ENCODE measurements at places on chromosomes 7 and 10.

GRCh38 chr10:23441251-23441650 lies 2.4 kb downstream of the OTUD1 start:
- DNase-seq: no peak

DNA sequence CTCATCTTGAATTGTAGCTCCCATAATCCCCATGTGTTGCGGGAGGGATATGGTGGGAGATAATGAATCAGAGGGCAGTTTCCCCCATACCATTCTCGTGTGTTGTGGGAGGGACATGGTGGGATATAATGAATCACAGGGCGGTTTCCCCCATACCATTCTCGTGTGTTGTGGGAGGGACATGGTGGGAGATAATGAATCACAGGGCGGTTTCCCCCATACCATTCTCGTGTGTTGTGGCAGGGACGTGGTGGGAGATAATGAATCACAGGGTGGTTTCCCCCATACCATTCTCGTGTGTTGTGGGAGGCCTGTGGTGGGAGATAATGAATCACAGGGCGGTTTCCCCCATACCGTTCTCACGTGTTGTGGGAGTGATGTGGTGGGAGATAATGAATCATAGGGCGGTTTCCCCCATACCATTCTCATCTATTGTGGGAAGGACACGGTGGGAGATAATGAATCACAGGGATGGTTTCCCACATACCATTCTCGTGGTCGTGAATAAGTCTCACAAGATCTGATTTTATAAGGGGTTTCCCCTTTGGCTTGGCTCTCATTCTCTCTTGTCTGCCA lies 271.0 kb downstream of the MAD1L1 start:
- DNase-seq: peak; percentile 31

DNA sequence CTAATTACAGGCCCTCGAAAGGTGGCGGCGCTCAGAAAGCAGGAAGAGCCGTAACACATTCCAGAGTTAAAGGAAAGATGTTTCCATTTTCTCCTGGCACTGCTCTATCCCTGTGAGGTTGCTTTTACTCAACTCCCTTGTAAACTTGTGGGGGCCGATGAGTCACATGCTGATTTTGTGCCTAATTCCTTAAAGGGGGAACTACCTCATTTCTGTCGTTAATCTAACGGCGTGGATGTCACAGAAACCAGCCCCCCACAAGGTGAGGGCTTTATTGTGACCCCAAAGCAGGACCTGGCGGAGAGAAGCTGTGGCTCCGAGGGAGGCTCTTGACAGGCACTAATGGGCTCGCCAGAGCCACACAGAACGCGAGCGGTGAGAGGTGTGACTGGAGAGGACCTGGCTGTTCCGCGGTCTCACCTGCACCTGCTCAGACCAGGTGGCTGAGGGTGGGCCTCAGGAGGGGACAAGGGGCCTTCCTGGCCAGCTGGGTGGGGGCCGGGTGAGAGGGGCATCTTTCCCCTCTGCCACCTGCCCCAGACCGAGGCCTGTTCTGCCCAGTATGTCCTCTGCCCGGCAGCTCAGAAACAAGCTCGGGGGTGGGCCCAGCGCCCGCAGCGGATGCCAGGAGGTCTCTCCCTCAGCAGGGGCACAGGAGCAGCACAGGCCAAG lies 50.9 kb downstream of the CALML3 start:
- no peak for DNase-seq

GRCh38 chr10:22427101-22427500 lies 81.8 kb downstream of the SPAG6 start:
- DNase-seq: no peak

DNA sequence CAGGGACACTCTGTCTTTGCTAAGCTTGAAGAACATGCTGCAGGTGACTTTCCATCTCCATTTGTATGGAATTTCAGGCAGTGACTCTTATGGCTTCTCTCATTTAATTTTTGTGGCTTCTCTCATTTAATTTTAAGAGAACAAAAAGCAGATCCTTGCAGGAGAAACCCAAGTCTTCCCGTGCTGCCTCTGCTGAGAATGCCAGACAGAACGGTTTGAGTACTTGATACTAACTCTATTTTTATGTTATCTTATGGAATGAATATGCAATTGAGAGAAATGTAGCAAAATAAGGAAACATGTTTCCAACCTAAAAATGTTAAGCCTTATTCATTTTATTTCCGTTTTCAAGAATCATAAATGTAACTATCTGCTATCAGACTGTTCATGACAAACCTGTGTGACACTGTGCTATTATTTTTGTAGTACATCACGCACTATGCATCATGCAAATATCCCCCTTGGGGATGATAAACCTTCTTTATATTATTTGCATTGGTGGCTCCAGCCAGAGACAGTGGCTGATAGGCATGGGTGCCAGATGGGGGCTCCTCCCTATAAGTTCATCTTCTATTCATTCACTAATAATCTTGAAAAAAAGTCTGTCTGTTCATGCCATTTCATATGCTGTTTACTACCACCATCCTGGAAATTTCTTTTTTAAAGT lies 6.9 kb upstream of the RAPGEF5 start:
- no peak for DNase-seq

GRCh38 chr7:132191418-132191817 lies 384.9 kb downstream of the PLXNA4 start:
- no peak for DNase-seq

GRCh38 chr10:132365102-132365501 lies 31.9 kb upstream of the PWWP2B start:
- DNase-seq: no peak

DNA sequence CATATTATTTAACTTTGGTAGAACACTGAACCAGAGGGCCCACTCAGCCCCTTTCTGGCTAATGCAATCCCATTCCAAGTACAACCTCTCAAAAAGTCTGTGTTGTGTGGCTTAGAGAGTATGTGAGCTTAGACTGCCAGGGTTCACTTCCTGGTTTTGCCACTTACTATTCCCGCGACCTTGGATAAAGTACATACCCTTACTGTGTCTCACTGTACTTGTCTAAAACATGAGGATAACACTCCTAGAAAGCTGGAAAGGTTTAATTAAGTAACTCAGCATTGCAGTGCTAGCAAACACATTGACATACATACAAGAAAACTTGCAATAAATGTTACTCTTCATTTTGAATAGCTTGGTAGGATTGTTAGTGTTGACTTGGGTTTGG lies 215.8 kb downstream of the CHCHD3 start:
- no peak for DNase-seq

DNA sequence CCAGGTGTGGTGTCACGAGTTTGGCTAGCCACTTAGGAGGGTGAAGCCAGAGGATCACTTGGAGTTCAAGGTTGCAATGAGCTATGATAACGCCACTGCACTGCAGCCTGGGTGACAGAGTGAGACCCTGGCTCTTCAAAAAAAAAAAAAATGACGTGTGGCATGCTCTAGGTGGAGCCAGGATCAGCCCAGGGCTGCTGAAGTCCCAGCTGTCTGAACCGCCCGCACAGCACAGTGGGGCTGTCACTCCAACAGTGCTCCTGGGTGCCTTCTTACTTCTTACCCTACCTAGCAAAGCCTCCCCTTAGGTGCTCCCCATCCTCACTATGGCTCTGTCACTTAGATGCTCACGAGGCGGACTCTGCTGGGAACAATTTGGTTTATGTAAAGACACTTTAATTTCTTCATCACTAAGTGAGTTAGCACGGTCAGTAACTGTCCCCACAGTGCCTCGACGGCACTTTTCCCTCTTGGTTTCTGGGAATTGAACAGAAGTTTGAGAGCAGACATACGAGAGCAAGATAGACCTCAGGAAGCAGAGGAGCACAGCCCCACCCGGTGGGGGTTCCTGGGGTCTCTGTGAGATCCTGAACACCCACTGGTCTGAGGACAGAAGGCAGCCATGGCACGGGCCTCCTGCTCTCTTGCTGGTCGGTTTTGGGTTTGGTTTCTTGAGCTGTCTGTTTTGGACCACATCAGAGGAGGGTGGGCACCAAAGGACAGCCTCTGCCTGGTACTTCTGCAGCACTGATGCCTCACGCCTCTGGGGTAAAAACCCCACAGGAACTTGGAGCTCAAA lies 66.2 kb upstream of the BTBD16 start:
- no peak for DNase-seq

DNA sequence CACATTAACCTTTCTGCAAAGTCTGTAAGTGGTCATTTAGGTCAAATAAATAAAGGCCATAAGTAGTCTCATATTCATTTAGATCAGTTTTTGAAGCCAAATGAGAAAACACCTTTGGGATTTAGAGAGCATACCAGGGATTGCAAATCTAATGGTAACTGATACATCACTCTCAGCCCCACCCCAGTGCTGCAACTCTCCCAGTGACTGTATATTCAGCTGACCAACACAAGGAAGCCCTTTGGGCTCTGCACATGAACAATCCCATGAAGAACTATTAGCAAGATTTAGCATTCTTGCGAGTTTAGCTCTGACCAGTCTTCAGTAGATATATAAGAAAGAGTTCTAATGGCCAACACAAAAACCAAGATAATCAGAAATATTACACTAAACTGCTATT lies 252.3 kb downstream of the CSTF2T start:
- no peak for DNase-seq

DNA sequence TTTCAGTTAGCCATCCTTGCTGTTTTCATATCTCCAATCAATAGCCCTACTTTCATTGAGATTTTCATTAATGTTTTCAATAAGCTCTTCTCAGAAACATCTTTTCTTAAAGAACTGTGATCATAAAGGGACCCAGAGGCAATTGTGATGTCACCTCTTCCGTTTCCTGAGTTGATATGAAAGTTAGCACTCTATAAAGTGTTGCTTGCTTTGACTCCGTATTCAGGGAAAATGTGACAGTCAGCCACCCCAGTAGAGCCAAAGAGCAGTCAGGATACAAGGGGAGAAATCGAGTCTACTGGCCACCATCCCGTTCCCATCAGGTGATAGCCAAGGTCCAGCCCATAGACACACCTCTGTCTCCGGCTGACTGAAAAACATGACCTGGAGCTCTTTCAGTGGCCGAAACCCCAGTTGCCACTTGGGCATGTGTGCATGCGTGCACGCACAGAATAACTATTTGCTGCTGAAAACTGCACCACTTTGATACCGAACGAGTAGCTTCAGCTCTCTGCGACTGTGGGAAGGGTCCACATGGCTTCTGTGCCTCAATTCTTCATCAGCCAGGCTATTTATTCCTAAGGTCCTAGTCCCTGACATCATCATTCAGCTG lies 291.4 kb downstream of the USP6NL start:
- no peak for DNase-seq

GRCh38 chr10:78507510-78508160 lies 474.0 kb downstream of the RPS24 start:
- DNase-seq: no peak

GRCh38 chr7:129567377-129567776 lies 44.1 kb upstream of the NRF1 start:
- DNase-seq: no peak

DNA sequence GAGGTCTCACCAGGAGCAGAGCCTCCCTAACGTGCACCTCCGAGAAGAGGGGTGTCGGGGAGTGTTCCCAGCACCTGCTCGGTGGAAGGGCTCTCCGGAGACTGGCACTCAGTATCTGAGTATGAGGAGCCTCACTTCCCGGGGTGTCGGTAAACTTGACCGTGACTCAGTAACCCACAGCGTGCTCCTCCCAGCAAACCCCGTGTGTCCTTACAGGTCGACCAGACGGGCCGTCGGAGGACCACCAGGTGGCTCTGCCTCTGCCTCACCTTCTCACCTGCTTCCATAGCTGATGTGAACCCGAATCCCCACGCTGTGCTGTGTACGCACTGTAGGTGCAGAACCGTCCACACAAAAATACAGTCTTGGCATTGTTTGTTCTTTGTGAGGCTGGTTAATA lies 29.0 kb upstream of the KNDC1 start:
- no peak for DNase-seq

- DNase-seq: no peak
Measured at GRCh38 chr10:50469778-50470193, 154.0 kb downstream of the SGMS1 start.

- no peak for DNase-seq
Measured at GRCh38 chr10:44976352-44977198, 2.0 kb downstream of the DEPP1 start.

GRCh38 chr10:132636358-132636757 lies 98.8 kb downstream of the INPP5A start:
- no peak for DNase-seq

GRCh38 chr7:134777908-134778580 lies 1.4 kb upstream of the CALD1 start:
- DNase-seq: no peak

DNA sequence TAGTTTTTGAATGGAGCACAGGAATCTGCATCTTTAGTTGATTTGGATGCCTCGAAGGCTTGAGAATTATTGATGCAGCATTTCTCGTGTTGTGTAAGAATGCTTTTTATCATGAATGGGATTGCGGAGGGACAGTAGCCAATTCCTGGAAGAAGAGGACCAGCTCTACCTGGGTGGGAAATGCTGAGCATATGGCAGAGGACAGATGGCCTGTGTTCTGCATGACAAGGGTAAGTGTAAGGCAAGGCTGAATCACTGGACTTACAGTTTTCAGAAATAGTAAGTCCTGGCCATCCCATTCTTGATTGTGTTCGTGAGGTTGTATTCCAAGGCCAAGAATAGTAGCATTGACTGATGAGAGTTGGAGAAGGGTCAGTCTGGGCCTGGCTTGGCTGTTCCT lies 15.9 kb downstream of the RP9 start:
- no peak for DNase-seq

DNA sequence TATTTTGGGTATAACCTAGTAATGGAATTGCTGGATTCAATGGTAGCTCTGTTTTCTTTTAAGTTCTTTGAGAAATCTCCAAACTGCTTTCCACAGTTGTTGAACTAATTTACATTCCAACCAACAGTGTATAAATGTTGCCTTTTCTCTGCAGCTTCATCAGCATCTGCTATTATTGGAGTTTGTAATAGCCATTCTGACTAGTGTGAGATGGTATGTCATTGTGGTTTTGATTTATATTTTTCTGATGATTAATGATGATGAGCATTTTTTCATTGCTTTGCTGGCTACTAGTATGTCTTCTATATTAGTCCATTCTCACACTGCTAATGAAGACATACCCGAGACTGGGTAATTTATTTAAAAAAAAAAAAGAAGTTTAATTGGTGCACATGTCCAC lies 248.6 kb upstream of the MAGI2 start:
- DNase-seq: no peak

- DNase-seq: no peak
Measured at GRCh38 chr7:90858546-90858945, 262.4 kb downstream of the CDK14 start.

DNA sequence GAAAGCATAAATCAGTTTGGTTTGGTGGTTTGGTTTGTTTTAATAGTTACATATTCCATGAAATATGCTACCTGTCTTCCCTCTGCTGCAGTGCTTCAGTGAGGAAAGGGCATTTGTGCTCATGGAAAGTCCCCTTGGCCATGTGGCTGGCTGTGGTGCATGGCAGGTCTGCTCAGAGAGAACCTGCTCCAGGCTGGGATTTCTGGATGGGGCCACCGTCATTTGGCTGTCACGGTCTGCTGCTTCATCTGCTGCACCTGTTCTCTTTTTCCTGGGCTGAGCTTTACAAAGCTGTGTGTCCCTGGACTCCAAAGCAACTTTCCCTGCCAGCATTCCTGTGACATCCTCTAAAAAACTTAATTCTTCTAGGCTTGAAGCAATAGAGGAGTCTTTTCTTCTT lies 8.9 kb downstream of the CDK14 start:
- DNase-seq: no peak

Measured in GM12864 (cell line).